ENCODE measurements at places on chromosomes 4 and X.

GRCh38 chr4:105088110-105088879 is 58.4 kb upstream of the TET2 start:
- no peak for DNase-seq

DNA sequence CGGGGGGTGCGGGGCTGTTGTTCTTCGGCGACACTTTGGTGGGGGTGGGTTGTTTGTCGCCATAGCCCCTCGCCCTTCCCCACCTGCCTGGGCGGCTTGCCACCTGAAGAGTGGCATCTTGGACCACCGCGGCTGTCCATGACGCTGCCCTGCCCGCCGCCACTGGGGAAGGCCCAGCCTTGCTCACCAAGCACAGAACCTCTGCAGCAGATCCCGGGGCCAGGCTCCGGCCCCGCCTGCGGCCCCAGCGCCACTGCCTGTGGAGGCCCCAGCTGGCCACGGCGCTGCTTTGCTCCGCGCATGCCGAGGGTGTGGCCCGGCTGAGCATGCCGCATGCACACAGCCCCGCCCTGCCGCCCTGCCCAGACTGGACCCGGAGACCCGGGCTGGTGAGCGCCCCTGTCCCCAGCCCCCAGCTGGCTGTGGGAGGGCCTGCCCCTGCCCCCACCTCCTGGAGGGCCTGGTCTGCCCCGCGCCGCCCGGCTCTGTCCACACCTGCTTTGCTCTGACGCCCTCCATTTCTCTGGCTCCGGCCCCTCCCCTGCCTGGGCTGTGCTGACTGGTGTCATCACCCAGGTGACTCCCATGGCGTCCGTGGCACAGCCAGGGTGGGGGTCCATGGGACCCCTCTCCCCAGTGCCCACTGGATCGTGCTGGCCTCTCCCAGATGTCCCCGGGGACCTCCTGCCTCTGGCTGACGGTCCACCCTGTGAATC is 5.3 kb downstream of the NAT8L start:
- no peak for DNase-seq

- no peak for DNase-seq
Measured at GRCh38 chr4:169756971-169757574, 671 bp downstream of the HPF1 start.

GRCh38 chr4:166518315-166518714 is 645.3 kb downstream of the TLL1 start:
- DNase-seq, result no peak

DNA sequence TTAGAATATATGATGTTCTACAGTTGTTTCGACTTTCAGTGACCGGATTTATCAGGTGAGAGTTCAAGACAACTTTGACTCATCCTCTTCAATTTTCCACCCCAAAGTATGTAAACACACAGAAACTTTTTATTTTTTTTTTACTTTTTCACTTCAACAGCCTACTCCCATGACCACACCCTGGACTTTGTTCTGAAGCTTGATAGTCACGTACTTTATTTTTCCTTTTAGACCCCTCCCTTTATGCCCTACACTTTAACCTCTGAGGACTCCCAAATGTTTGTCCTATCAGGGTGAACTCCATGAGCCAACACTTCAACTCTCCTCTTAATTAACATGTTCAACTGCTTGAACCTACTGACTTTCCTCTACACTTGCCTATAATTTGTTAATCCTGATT is 2.5 kb upstream of the DDX60 start:
- no peak for DNase-seq

DNA sequence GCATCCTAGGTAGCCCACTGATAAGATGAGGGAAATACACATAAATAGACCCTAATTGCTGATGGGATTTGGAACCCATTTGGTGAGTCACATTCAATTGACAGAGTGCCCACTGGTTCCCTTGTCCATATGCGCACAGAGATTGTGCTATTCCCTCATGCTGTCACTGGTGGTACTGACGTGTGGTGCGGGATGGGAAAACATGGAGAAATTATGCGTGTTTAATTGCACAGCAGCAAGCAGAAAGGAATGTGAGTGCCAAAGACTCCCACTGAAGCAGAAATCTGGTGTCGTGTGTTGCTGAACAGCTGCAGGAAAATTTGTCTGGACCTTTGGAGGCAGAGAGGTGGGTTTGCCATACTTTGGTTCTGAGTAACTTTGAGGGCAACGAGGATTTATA is 92.2 kb downstream of the NHSL2 start:
- DNase-seq, result no peak

DNA sequence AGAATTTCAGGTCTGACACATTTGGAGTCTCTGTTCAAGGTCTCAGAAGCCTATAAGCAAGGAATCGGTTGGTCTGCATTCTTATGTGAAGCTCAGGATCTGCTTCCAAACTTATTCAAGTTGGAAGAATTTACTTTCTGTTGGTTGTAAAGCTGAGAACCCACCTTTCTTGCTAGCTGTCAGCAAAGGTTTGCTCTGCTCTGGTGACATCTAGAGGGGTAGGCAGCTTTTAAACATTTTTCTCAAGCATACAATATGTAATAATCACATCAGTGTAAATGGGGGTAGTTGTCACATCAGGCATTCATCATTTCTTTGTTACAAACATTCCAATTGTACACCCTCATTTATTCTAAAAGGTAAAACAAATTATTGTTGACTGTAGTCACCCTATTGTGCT is 935.2 kb downstream of the TRAM1L1 start:
- DNase-seq, result no peak
